H4 (cell line): ENCODE measurements at places on chromosomes 2 and 18. TPM values are rescaled to one million over a fixed set of nuclear protein-coding genes. Genes with fewer than 3 reads are reported as not detected.

GRCh38 chr2:197894751-197895274, 90.4 kb downstream of the PLCL1 start:
- DNase-seq: no peak

- peak; percentile 19 for DNase-seq
Measured at GRCh38 chr2:229714080-229714735, at the start of gene DNER. DNER (minus strand) TSS chr2:229714555; CDS start chr2:229714423, 132 bp downstream.

DNA sequence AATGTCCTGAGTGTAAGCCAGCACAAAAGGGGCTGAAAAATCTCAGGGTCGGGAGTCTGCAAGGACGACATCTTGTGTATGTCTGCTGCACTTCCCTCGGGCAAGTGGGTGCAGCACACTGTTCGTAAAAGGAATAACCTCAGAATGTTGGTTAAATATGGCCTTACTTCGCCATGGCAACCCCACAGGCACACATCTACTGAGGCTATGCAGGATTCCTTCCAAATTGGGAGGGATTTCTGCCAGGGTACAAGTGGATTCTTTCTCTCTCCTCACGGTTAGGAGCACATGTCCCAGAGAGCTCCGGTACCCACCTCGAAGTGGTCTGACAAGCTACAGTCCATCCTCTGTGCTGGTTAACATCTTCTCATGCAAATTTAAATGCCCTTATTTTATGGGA, 277.7 kb upstream of the PXDN start:
- DNase-seq: no peak

DNA sequence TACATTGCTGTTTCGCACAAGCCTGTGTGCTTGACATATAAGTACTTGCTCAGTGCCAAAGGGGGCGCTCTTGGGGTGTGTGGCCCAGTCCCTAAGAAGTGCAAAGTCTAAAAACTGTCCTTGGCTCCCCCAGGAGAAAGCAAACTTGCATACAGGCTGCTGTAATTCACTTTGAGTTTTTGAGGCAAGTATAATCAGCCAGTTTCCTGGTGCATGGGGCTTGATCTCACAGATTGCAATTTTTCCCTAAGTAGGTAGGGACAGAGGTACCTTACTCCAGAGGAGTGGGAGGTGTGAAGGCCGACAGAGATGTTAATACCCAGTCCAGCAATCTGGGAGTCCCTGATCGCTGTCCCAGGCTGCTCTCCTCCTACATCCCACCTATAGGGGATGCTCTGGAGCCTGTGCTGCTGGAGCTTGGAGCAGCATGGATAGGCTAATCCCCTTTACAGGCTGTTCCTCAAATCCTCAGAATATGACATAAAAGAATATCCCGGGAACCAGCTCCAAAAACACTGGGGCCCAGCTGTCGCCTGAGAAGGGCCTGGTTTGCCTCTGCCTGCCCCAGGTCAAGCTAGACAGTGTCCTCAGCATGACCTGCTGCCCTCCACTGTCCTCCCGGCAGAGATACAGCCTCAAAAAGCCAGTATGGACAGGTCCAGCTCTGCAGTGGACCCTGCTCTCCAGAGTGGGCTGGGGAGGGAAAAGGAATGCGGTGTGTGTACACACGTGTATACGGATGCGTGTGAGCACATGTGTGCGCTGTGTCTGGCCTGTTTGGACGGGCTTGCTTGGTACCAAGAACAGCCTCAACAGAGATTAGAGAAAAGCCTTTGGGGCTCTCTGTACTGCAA, 136.5 kb upstream of the HAAO start:
- no peak for DNase-seq

GRCh38 chr18:56470406-56471351, 167.7 kb downstream of the TXNL1 start:
- no peak for DNase-seq

- DNase-seq: no peak
Measured at GRCh38 chr2:215906458-215906857, 106.9 kb downstream of the MREG start.

DNA sequence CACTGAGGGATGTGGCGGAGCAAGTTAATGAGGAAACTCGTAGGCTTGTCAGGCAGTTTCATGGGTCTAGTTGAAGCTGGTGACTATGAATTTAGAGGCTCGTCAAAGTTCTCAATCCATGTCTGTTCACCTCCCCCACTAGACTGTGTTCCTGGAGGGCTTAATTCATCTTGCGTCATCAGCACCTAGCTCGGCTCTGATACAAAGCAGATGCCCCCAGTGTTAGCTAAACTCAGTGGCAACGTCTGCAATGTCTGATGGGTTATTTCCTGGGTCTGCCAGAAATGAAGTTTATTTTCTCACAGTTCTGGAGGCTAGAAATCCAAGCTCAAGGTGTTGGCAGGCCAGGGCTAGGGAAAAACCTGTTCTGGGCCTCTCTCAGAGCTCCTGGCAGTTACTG, 140.6 kb downstream of the PID1 start:
- DNase-seq: no peak

DNA sequence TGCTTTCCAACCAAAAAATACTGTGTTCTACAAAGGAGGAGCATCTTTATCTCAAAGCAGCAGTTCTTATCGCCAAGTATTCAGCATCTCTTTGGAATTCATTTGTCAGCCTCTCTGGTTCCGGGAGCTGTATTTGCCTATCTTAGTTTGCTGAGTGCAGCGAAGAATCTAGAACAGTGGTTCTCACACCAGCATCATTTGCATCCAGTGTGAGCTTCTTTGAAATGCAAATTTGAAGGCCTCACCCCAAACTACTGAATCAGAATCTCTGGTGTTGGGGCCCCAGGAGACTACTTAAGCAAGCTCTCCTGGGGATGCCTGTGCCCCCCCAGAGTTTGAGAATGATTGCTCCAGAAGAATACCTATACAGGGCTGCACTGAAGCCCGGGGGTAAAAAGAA, 1.5 kb upstream of the PTPN2 start:
- no peak for DNase-seq

DNA sequence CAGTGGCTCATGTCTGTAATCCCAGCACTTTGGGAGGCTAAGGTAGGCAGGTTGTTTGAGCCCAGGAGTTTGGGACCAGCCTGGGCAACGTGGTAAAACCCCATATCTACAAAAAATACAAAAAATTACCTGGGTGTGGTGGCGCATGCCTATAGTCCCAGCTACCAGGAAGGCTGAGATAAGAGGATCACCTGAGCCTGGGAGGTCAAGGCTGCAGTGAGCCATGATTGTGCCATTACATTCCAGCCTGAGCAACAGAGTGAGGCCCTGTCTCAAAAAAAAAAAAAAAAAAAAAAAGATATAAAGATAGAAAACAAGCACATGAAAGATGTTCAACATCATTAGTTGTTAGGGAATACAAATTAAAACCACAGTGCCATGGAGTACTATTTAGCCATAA, 65.3 kb upstream of the UGP2 start:
- no peak for DNase-seq

DNA sequence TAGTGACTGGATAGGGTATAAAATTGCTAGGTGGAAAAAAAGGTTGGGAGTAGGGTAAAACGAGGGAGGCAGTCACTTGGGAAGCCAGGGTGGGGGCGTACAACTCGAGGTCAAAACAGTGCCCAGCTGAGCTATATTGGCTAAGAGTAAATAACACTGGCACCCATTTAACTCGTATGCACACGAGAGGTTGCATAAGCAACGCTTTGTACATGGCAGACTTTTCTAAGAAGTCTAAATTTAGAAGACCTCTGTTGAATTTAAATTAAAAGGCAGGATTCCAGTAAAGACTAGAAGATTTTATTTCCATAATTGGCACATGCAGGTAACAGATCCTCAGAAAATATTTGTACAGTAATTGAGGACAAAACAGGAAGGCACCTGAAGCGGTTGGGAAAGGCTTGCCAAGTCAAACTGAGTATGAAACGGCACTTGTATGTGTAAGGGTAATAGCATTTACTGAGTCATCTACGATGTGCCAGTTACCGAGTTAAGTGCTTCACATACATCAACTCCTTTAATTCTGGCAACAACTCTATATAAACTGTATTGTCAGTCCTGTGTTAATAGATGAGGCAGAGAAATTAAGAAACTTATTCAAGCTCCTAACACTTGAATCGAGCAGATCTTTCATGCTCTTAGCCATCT, 1.4 kb upstream of the MALT1 start:
- peak; percentile 60 for DNase-seq

- no peak for DNase-seq
Measured at GRCh38 chr18:12254136-12254819, at the start of gene CIDEA. CIDEA (plus strand) TSS chr18:12254361; CDS start chr18:12254384, 23 bp downstream.

SIGLEC15 gene
- 3.4 and 3.5 TPM in 2 replicates for total RNA-seq

ANKRD53 gene
- total RNA-seq: not detected in 2 replicates

CYTIP gene
- 0.06 TPM in 1 of 2 replicates, not detected in the other for total RNA-seq

UPP2 gene
- not detected in 2 replicates for total RNA-seq

DES gene
- 0.68 and 1.2 TPM in 2 replicates for total RNA-seq

MSGN1 gene
- not detected in 2 replicates for total RNA-seq
